ENCODE measurements at places on chromosomes 13 and 19.

DNA sequence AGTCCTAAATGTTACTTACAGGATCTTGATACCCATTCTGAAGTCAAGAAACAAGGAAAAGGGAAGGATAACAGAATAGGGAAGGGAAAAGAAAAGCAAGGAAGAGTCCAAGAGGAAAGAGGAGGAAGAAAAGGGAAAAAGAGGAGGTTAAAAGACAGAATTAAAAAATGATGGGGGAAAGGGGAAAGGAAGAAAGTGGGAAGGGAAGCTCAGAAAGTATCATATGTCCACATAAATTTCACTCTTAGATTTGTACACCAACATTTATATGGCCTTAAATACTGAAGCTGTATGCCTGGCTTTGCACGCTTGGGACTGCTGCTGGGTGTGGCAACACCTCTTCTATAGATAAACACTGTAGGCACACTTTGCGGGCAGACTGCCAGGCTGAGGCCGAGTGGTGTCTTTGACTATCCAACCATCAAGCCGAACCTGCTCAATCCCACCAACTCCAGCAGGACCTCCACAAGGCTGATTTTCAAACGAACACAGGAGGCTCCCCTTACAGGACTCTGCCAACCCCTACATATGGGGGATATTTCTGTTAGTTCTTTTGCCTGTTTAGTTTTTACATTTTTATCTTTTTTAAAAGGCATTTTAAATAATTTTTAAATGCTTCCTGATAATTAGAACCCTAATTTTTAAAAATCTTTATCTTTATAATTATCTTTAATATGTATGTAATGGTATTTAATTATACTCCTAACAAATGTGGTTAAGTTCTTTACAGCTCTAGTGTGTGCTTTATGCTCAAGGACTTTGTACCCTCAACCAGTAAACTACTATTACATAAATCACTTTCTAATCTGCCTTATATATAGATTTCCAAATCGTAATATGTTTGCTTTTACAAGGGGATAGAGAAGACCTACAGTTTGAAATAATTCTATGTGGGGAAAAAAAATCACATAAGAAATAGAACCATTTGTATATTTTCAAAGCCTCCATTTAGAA is 154.2 kb downstream of the DIAPH3 start:
- no peak for DNase-seq

DNA sequence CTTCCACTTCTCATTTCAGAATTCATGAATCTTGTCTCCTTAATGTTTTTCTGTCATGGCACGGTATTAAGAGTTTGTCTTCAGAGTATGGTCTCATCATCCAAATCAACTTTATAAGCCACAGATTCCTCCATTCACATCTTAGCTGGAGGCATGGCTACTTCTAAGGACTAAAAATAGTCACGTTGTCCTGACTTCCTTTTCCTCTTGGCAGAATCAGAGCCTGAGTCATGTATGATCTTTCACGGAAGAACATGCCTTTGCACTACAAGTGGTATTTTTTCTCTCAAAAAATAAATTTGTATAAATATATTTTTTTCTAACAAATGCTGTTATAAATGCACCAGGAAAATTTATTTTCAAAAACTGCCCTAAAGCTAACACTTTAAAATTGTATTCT is 71.4 kb downstream of the ALOX5AP start:
- DNase-seq, result no peak

DNA sequence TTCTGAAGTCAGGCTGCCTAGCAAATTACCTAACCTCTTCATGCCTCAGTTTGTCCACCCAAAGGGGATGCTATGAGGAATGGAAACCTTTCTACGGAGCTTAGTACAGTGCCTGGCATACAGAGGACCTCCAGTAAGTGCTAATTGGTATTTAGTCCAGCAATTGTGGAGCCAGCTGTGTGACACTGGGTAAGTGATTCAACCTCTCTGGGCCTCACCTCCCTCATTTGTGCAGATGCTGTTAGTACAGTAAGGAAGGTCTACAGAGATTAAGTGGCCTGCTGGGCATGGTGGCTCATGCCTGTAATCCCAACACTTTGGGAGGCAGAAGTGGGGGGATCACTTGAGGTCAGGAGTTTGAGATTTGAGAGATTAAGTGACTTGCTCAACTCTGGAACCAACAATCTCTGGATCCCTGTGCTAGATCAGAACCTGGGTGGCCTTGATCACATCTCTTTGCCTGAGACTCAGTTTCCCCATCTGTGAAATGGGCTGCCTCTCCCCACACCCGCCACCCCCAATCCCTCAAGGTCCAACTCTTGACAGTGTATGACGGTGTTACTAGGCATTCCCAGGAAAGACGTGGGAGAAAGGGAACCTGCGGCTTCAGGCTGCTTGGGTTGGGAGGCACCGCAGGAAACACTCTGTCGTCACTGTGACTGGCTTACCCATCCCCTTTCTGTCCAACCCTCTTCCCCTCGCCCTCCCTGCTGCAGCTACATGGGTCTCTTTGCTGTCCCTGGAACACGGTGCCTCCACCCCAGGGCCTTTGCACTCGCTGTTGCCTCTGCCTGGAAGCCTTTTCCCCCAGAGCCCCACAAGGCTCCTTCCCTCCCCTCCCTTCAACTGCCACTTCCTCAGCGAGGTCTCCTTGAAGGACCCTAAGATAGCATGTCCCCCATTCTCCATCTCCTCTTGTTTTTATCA is 18.3 kb downstream of the PRKD2 start:
- DNase-seq, result no peak

DNA sequence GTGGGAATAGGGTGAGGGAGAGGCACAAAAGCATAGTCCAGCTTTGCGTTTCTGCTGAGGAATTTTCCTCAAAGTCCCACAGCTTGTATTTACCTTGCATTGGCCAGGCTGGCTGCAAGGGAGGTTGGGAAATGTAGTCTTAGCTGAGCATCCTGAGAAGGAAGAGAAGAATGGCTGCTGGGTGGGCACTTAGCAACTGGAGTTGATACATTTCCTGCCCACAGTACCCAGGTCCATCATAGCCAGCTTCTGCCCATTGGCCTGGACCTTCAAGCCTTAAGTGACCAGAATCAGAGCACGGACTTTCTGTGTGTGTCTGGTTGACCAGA is 112.4 kb downstream of the SIPA1L3 start:
- DNase-seq, result no peak

- no peak for DNase-seq
Observed at GRCh38 chr13:85651440-85651839, 147.8 kb downstream of the SLITRK6 start.

- DNase-seq, result no peak
Observed at GRCh38 chr19:10392120-10392519, 11.2 kb downstream of the CDC37 start.

GRCh38 chr19:58381460-58382212 is 806 bp upstream of the ZNF837 start:
- no peak for DNase-seq

DNA sequence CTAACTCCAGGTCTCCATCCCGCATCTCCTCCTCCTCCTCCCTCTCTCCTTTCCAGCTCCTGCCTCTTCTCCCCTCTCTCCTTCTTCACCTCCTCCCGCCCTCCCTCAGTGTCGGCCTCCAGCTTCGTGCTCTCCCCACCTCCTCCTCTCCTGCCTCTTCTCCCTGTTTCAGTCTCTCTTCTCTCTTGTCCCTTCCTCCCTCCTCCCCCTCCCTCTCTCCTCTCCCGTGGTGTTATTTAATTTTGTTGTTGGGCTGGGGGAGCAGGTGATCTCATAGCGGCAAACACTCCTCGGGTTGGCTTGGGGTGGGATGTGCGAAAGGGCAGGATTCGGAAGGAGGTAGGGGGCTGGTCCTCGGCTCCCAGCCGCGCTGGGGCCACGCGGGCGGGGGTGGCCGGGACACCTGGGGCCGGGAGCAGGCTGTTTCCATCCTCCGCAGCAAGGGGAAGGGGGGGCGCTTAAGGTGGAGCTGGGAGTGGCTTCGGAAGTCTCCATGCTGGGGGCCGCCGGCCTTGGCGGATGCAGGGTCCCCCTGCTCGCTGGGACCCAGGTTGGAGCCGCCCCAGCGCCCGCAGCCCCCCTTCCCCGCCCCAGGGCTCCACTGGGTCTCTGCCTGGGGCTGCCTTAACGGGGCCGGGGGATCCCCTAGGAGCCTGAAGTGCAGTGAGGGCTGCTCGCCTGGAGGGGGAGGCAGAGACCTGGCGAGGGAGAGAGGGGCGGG is at the start of gene CA11:
TSS of gene CA11 (minus strand) at position 187 of the 721 bp plus-strand sequence. CDS start 555 bp downstream, outside the sequence.
- DNase-seq, result peak; percentile 95

DNA sequence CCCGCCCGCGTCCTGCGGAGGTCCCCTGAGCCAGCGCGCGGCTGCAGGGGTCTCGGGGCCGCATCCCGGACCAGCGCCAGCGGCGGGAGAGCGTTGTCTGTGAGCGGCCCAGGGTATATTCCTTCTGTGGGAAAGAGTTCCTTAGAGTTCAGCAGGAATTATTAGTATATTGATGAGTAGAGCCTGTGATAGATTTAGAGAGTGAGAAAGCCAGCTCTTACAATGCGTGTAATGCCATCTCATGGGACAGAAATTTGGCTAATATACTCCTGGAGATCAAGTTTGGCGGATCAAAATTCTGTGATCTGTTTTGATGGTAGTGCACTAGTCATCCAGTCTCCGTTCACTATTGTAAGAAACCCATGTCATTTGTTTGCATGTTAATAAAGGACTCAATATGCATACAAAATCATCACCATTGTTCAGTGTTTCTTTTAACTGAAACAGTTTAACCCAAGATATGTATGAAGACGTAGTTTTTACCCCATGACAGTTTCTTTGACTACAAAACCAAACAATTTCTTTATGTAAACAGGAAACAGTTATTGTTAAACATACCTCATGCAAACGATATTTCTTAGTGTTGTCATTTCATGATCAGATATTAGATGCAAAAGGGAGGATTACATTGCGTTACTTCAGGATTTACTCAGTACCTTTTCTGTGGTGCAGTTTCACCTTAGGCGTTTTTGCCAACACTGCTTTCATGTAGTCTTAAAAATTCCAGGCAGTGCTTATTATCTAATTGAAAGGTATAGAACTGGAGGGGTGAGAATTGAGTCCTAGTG is 9.9 kb downstream of the TNFRSF19 start:
- DNase-seq, result no peak

DNA sequence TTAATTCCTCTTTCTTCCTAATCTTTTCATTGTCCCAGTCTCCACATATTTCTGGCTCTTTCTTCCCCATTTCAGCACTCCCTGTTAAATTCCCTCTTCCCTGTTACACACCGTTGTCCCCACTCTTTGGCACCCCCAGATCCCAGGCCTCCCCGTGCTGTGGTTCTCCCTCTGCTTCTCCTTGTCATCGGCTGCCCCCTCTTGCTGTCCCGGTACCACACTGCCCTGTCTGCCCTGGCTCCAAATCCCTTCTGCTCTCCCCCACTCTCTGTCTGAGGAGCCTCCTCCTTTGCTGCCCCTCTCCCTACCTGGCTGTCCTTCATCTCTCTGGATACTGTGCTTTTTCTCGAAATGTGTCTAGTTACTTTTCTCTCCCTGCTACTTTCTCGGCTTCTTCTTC is 983 bp downstream of the ZNF415 start:
- DNase-seq, result no peak
